ENCODE measurements at places on chromosomes 5 and 9. TPM values are rescaled to one million over a fixed set of nuclear protein-coding genes. Genes with fewer than 3 reads are reported as not detected.

DNA sequence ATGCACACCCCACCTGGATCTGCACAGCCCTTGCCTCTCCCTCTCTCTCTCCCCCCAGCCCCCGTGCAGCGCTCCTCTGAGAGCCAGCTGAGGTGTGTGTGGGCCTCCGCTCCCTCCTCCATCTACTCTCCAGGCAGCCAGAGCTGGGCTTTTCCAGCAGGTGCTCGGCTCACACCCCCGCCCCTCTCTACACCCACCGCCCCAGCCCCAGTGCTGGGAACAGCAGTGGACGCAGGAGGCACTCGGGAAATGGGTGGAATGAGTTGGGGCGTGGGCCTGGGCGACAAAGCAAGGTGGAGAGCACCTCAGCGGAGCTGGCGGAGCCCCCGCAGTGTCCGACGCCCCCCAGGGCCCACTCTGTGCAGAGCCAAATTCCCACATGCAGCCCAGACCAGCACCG, 13.3 kb upstream of the LHX3 start:
- DNase-seq, result no peak

DNA sequence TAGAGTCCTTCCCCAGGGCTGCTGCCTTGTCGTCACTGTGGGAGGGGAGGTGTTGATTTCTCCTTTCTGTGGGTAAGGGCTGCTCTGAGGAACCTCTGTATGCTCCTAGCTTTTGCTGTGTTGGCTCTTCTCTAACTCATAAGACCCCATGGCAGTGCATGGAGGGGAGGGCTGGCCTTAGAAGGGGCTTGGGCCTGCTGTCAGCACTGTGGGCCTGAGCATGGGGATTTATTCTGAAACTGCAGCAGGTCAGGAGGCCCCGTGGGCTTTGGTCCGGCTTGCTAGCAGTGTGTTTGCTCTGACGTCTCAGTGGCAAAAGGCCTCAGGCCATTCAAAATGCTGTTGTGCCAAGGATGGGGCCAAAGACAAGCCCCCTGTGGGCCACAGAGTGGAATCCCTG, 6.8 kb downstream of the FGF18 start:
- DNase-seq, result no peak

GRCh38 chr5:78419396-78419795, 59.0 kb downstream of the SCAMP1 start:
- DNase-seq, result no peak

- no peak for DNase-seq
Observed at GRCh38 chr9:90881648-90882047, 80.0 kb downstream of the SYK start.

PCDHGA11 gene
- 3.2 TPM for total RNA-seq

RPP25L gene
- 45.8 TPM for total RNA-seq

All from bronchial epithelial cell (primary cell).